KG1 (cell line): ENCODE measurements at places on chromosomes 6 and 20.

DNA sequence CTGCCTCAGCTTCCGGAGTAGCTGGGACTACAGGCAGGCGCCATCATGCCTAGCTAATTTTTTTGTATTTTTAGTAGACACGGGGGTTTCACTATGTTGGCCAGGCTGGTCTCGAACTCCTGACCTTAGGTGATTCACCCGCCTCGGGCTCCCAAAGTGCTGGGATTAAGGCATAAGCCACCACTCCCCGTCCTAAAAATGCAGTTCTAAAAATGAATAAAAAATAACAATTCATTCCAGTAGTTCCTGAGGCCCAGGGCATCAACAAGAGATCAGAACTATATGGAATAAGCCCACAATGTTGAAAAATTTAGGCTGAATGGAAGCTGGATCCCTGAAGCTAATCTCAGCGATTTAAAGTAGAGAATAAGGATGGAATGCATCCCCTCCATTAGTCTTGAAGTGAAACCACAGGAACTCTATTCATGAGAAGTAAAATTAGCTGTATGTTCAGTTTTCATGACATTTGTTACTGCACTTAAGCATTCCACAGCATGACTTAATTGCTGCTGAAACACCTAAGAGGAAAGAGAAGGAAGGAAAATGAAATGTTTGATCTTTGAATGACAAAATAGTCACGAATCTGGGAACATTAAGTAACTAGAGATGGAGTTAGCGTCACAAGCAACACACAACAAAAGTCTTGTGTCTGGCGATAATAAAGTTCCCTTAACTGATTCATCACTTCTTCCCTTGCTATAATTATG is 80.4 kb upstream of the RIPOR2 start:
- DNase-seq: no peak

GRCh38 chr6:146903451-146903850 is 300.8 kb upstream of the STXBP5 start:
- no peak for DNase-seq

DNA sequence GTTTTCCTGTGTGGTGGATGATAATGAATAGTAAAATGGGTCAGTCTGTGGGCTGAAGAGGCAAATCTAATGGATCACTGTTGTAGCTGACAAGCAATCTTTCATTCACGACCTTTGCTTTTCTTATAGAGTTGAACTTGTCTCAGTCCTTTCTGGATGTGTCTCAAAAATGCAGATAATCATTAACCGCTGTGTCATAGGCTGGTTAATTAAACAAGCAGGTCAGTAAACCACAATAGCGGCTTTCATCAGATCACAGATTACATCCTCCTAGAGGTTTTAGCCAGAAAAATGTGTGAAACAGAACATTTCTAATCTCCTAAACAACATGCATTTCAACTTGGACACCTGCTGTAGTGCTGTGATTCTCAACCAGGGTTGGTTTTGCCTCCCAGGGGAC is 2.5 kb upstream of the METTL24 start:
- no peak for DNase-seq

GRCh38 chr6:165939601-165940290 is 227.9 kb downstream of the TBXT start:
- no peak for DNase-seq

GRCh38 chr6:17725083-17725482 is 18.4 kb upstream of the NUP153 start:
- no peak for DNase-seq

- no peak for DNase-seq
Observed at GRCh38 chr6:104788400-104788799, 71.3 kb downstream of the HACE1 start.

GRCh38 chr20:12640251-12640650 is 368.5 kb upstream of the SPTLC3 start:
- DNase-seq: no peak
